Motor neuron (in vitro differentiated cells): ENCODE measurements at places on chromosomes 6 and 20. TPM values are rescaled to one million over a fixed set of nuclear protein-coding genes. Genes with fewer than 3 reads are reported as not detected.

Gene EFHC1
- total RNA-seq: 74.2 and 84.4 TPM in 2 replicates

DNA sequence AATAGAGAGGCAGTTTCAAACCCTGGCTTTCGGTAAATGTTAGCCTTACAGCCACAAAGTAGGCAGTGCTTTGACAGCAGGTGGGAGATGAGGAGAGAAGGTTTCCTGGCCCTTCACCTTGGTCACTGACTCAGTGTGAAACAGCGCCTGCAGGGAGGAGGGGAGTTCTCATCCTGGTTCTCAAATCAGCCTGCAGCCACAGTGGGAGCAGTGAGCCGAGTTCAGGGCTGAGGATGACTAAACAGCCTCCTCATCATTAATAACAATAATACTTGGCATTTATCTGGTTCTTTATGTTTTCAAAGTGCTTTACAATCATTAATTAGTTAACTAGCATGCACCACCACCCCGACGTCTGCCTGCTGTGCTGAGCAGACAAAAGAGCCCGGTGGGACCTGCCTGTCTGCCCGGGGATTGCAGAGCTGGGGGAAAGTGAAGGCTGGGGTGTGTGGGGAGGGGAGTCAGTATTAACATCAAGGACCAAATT lies 59.6 kb downstream of the PRDM1 start:
- no peak for ATAC-seq

Gene LRP11
- 24.3 and 25.5 TPM in 2 replicates for total RNA-seq

Gene RRAGD
- 31.6 and 33.0 TPM in 2 replicates for total RNA-seq
